ENCODE measurements at places on chromosomes 2 and 18.

DNA sequence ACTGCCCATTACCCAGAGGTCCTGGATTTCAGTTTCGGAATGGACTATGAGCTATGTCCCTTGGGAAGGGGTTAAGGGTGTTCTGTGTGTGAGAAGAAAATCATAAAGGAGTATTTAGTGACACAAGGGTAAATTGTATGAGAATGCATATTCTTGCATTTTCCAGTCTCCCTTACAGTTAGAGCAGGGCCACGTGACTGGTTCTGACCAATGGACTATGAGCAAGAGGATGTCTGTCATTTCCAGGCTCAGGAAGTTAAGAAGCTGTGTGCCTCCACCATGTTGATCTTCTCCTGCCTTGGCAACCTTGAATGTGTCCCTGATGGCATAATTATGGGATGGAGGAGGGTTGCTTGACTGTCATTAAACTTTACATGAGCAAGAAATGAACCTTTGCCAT, 94.9 kb downstream of the DHRS9 start:
- DNase-seq: no peak

DNA sequence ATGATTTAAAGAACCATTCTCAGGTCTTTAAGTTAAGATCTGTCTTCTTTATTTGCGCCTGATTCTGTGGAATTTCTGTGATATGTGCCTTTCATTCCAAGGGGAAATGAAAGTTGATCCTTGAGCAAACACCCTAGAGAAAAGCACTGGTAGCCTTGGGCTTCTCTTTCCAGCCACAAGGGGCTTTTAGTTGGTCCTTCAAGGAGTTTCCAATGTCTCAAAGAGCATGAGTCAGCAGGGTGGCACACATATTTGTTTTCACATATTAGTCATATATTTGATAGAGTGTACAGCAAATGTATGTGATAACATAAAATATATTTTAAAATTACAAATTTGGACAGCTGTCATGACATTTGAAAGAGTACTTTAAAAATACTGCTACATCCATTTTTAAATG, 339.5 kb downstream of the TXNL1 start:
- no peak for DNase-seq

- no peak for DNase-seq
Measured at GRCh38 chr2:240928476-240929363, 22.6 kb downstream of the CROCC2 start.

DNA sequence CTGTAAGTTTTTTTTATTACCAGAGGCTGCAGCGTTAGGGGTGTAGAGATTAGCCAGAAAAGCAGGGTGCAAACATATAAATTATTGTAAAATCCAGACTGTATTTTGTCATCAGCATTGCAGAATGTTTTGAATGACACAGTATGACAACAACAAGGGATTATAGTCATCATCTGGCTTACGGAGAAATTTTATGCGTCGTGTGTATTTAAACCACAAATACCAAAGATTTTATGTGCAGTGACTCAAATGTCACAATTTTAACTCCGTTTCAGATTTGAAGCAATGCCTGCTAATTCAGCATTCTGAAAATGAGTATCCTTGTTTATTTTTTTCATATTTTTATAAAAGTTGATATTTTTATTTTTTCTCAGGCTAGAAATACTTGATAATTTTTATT, 19.4 kb upstream of the TMX3 start:
- no peak for DNase-seq
